ENCODE measurements at places on chromosomes 2 and 18. TPM values are rescaled to one million over a fixed set of nuclear protein-coding genes. Genes with fewer than 3 reads are reported as not detected.

GRCh38 chr2:151159109-151159662 is 102.5 kb downstream of the RBM43 start:
- no peak for DNase-seq

DNA sequence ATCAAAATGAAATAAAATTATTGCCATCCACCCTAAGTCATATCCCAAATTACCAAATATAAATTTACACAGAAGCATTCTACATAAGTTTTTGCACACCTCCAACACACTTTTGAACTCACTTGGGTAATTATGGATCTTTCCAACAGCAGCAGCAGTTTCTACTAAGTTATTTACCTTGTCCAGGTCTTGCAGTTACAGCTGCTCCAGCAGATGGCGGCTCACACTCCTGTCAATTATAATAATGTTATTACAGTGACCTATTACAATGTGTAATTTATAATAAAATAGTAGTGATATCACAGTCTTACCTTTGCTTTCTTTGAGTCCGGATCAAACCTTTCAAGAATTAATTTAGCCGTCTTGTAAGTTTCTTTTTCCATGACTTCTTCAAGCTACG is 37.9 kb downstream of the LNPK start:
- DNase-seq, result no peak

DNA sequence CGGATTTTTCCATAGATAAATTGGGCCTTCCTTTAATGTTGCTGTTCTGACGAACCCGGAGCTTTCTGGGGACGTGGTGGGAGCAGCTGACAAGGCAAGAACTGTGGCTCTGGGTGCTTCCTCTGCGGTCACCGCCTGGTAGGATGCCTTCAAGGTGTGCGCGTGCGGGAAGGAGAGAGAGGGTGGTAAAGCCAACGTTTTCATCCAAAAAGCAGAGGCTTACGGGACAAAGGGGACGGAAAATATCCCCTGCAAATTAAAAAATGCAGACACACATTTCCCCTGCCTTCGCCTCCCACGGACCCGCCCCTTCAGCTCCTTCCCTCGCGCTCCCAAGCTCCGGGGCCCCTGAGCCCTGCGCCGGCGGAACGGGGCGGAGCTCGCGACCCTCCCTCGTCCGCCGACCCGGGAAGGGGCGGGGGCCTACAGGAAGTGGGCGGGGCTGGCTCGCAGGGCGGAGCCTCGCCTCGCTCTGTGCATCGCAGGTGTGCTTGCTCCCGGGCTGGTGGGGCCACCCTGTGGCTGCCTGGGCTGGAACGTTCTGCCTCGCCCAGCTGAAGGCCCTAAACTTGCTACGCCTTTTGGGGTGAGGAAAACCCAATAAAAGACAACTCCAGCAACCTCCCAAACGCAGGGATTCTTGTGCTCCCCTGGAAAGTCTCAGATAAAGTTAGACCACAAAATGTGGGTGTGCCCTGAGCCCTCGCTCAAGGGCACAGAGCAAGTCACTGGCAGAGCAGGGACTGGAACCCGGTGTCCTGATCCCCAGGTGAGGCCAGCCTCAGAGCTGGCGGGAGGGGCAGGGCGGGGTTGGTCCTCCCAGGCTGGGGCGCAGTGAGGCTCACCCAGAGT is 25.4 kb upstream of the SLC66A3 start:
- DNase-seq, result peak; percentile 71

GRCh38 chr18:13397504-13398163 is 179.1 kb downstream of the LDLRAD4 start:
- DNase-seq, result no peak

DNA sequence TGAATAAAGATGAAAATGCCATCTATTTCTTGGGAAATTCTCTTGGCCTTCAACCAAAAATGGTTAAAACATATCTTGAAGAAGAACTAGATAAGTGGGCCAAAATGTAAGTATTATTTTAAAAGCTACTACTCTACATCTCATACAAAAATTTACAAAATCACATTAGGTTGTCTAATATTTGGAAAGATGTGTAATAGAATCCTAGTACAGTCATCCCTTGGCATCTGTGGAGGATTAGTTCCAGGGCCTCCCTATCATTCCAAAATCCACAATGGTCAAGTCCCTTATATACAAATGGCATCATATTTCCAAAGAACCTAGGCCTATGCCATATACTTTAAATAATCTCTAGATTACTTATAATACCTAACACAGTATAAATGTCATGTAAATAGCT is 41.2 kb downstream of the KYNU start:
- DNase-seq, result no peak

- peak; percentile 16 for DNase-seq
Observed at GRCh38 chr2:9738535-9739496, 104.5 kb upstream of the TAF1B start.

DNA sequence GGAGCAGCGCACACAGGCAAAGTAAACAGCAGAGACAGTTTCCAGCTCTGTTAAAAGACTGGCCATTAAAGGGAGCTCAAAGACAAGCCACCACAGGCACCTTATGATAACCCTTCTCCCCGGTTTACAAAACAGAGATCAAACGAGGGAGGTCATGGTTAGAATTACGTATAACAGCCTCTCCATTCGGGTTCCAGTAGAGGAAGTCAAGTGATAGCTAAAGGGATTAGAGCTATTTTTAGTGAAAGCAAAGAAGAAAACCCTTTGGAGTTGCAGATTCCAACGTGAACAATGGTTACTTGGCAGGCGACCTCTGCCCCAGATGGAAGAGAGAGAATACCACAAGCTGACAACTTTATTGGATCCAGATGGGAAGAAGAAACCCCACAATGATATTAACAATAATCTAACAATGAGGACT is 31.2 kb upstream of the EDAR start:
- no peak for DNase-seq

DNA sequence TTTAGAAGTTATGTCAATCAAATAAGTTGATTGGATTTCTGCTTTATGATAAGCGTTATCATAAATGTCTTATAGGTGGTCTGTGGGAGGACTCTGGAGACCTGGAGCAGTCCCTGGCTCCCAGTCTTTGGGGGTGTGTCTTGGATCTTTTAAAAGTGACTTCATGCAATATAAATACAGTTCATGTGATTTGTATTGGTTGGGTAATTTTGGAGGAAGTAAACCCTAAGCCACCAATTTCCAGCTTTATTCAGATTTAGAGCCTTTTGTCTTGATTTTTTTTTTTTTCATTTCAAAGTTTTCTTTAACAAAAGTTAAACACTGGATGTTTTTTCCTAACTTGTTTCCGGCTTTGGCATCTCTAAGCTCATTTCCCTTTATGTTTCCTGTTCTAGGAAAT is 68.8 kb downstream of the MAP4K4 start:
- DNase-seq, result no peak

DNA sequence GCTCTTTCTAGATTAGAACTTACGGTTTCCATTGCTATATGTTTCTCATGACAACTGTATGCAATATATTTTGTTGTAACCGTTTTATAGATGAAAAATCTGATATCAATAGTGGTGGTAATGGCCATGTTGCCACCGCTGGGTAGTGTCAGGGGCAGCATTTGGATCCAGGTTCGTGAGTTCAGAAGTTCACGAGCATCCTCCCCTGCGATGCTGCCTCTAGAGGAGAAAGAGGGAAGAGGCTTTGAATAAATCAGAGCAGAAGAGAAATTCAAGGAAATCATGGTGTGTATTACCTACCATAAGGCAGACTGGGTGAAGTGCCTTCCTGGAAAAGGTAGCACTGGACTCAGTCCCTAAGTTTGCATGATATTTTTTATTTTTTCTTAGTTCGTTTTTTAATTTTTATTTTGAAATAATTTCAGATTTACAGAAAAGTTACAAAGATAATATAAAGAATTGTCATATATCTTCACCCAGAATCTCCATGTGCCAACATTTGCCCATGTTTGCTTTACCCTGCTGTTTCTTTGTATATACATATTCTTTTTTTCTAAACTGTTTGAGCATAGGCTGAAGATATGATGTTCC is 3.3 kb upstream of the ZBTB7C start:
- peak; percentile 30 for DNase-seq

- DNase-seq, result no peak
Observed at GRCh38 chr2:128777196-128778035, 458.7 kb upstream of the HS6ST1 start.

DNA sequence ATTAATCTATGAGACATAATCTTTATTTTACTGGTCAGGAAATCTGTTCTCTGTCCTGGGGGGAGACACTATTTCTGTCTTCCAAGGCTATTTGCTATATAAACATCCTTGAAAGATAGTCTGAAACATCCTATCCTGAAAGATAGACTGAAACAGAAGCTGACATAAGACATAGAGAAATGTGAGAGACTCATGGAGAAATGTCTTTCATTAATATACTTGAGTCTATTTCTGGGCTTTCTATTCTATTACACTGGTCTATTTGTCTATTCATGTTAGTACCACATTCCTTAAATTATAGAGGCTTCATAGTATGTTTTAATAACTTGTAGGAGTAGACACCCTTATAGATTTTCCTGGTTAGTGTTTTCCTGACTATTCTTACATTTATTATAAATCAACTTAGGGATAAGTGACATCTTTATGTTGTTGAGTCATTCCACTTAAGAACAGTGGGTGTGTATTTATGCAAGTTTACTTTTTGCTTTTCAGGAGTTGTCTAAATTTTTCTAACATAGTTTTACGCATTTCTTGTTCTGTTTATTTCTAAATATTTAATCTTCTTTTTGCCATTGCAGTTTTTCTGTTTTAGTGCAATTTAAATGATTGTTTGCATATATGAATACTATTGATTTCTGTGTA is 244.9 kb upstream of the ZSWIM2 start:
- no peak for DNase-seq

- no peak for DNase-seq
Observed at GRCh38 chr2:70002241-70002899, 40.9 kb upstream of the ASPRV1 start.

DNA sequence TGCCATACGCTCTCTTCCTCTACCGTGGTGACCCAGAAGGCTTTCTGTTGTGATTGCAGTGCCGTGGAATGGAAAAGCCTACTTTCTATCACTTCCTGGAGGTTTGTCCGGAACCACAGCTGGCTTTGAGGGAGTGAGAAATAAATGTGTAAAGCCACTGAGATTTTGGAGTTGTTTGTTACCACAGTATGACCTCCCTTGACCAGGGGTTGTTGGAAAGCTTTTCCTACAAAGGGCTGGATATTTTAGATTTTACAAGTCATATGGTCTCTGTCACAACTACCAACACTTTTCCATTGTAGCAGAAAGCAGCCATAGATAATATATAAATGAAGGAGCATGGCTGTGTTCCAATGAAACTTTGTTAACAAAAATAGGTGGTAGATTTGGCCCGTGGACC is 70.3 kb downstream of the VAPA start:
- no peak for DNase-seq

DNA sequence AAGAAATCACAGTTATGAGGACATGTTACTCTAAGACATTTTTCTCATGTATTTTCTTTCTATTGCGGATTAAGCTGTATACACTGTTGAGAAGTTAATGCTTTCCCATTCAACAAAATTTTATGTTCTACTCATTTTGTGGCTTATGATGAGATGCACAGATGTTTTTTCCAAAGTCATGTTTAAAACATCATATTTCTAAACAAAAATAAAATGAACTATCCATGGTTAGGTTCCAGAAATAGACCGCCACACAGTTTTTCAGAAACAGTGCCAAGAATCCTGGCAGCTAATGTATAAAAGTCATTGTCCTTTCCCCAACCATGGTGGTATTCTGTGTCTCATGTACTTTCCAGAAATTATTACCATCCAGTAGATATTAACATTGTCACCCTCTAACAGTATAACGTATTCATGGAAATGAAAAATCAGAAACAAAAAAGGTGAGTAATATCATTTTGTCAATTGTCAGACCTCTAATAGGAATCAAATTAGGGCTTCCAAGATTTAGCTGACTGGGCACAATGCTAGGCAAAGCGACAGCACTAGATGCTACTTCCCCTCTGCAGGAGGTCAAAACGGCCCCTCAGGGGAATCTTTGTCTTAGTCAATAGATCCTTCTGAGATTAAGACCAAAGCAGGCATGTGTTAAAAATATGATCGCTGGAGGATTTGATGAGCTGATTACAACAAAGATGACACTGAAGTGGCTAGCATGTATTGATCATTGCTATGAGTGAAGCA is 54.4 kb upstream of the ZNF397 start:
- DNase-seq, result no peak

GRCh38 chr2:102003696-102004095 is 11.9 kb downstream of the IL1R2 start:
- DNase-seq, result peak; percentile 26

DNA sequence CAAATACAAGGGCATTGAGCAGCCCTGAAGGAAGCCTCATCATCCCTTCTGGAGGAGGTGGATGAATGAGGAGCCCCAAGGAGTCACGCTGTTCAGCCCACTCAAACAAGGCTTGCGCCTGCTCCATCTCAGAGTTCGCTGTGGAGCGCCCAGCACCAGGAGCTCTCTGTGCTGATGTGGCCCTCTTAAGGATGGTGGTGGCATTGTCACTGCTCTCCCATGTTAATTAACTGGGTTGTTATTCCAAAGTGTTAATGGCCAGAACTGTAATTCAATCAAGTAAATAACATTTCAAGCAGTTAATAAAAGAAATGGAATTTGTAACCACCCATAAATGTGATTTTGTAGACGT is 726.0 kb upstream of the RAB6C start:
- no peak for DNase-seq

DNA sequence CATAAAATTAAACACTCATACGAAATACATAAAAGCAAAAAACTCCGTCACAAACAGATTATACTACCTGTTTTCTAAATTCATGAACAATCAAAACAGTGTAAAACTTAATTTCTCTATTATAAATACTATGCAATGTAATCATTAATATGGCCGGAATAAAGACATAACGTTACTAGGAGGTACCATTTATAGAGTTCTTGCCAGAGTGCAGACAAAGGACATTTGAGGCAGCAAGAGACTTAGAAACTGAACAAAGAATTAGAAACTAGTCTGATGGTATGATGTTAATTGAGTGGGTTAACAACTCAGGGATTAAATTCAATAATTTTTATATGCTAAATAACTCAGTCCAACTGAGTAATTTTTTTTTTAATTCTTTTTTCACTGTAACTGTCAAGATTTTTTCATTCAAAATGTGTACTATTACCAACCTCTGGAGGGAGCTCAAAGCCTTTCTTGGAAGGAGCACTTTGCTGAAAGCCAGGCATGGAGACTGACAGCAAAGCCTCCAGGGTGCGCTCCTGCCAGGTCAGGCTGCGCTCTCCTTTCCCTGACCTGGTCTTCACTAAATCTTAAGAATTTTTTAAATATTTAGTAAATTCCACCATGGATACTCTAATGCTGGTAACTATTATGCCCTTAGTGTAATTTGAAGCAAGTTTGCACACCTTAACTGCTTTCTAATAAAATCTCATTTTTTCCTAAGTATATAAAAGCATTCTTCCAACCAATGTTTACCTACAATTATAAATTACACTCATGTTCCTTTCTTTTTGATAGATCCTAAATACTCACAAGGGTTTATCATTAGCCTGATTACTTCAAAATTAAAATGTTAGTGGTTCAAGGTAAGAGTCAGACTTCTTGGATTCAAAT is 34.1 kb downstream of the WDR35 start:
- DNase-seq, result peak; percentile 33

- DNase-seq, result no peak
Observed at GRCh38 chr2:178747767-178748166, 59.5 kb downstream of the TTN start.

GRCh38 chr2:88248280-88248828 is 78.2 kb downstream of the THNSL2 start:
- no peak for DNase-seq

The TAF4B gene
- 14.1 TPM for total RNA-seq

The ST6GAL2 gene
- not detected for total RNA-seq

The NABP1 gene
- 32.0 TPM for total RNA-seq

The DCDC2C gene
- not detected for total RNA-seq

The QPCT gene
- total RNA-seq, result 0.53 TPM

The LAMA1 gene
- not detected for total RNA-seq

The EFHD1 gene
- not detected for total RNA-seq

The DGUOK gene
- total RNA-seq, result 32.0 TPM

The CHST10 gene
- 1.5 TPM for total RNA-seq

The GAL3ST2 gene
- 1.5 TPM for total RNA-seq
